IMR-90 (cell line): ENCODE measurements at places on chromosomes 1 and 21.
A peak's percentile ranks its signal among the peaks of the same experiment; 100 is the strongest.

DNA sequence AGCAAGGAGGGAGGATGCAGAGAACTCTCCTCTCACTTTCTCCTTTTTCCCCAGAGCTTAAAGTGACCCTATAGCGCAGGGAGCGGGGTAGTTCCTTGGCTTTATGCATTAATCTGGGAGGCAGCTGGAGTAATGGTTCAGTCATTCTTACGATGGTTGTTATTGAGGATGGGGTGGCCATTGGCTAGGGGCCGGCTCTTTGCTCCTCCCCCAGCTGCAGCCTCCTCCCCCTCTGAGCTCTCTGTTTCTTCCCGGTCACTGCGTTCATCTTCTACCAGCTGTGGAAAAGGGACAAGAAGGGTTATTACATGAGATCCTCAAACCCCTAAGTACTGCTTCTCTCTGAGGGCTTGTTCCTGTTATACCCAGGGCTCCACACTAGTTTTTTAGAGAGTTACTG, 8.6 kb downstream of the CERS2 start:
- no peak for DNase-seq

GRCh38 chr1:246537441-246537840, 28.6 kb downstream of the TFB2M start:
- no peak for DNase-seq

- DNase-seq: no peak
Observed at GRCh38 chr1:87136607-87137341, 191.9 kb upstream of the LMO4 start.

DNA sequence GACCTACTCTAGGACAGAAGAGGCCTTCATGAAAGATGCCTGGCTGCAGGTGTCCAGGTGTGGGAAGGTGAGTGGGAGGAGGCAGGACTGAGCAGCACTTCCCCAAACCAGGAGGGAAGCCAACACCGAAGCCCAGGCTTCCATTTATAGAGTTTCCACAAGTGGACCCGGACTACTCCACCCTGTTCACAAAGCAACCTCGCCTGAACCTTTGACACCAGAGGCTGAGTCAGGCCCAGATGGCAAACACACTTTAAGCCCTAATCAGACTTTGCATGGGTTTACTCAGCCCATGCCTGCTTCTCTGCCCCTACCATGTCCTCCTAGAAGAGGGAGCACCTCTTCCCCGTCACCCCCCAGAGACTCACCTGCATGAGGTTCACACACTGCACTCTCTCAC, 14.0 kb downstream of the PRR9 start:
- no peak for DNase-seq

DNA sequence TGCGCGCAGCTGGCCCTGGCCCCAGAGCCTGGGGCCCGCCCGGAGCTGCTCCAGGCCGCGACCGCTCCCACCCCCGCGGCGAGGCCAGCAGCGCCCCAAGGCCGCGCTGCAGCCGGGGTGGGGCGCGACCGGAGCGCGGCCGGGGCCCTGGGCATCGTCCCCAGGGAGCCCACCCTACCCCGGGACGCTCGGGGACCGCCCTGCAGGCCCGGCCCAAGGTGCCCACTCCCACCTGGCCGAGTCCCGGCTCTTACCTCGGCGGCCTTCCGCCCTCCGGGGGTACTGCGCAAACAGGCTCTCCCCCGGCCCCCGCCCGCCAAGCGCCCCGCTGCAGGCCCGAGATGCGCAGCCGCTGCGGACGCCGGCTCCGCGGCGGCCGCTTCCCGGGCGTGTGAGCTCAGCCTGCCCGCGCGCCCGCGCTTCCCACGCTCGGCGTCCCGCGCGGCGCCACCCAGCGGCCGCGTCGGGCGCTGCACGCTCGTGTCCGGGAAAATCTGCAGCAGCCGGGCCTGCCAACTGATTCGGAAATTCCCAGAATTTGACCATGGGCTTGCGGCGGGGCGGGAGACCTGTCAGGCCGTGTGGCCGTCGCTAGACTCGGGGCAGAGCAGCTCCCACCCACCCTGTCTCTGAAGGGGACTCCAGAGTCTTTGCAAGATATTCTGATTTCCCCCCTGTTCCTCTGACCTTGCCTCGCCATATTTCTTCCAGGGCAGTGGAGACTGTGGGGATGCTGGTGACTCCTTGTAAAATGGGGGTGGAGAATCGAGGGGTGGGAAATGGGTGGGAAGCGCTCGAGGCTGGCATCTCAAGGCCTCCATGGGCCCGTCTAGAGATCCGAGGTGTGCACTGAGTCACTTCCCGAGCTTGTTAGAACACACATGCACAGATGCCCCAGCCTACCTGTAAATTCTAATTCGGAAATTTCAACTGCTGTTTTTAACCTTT, 41.9 kb downstream of the CD34 start:
- DNase-seq: peak; percentile 62
